T-cell (primary cell): ENCODE measurements at places on chromosomes 12 and 14. TPM values are rescaled to one million over a fixed set of nuclear protein-coding genes. Genes with fewer than 3 reads are reported as not detected.

MYRFL gene
- not detected for total RNA-seq

RFX4 gene
- not detected for total RNA-seq

KRT75 gene
- total RNA-seq: not detected

BCAT1 gene
- 3.2 TPM for total RNA-seq

DNA sequence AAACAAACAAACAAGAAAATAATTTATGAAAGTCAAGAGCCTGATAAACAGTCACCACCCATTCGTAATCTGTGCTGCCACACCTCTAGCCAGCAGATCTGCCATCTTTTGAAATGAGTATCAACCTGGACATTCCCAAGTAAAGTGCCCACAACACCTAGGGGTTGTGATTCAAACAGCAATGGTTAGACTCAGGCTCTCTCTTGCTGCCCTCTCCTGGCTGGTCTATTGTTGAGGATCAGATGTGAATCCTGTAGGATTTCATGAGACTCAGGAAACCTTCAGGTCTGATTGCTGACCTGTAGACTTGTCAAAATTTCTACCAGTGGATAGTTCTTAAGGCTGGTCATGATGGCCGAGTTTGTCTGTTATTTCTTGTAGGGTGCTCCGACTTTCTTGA lies 26.8 kb downstream of the DGLUCY start:
- DNase-seq: no peak

GRCh38 chr14:85276979-85277228 lies 253.0 kb upstream of the FLRT2 start:
- no peak for DNase-seq

- DNase-seq: no peak
Measured at GRCh38 chr12:57838594-57839302, 7.8 kb downstream of the CTDSP2 start.

GRCh38 chr12:32854097-32854496 lies 42.5 kb downstream of the PKP2 start:
- no peak for DNase-seq

DNA sequence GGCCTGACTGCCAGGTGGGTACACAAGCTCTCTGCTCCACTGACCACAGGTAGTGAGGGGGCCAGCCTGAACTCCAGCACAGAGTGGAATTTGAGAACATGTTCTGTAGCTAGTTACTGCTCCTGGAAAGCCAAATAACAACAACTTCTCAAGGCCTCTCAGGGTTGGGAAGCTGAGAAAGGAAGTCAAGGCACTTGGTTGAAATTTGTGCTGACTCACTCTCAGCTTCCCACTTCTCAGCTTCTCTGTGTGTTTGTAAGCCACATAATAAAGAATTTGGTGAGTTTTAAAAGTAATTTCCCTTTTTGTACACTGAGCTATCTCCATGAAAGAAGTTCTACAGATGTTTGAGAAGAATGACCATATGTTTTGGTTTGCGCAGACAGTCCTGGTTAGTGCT lies 234.9 kb downstream of the KTN1 start:
- DNase-seq: no peak

- DNase-seq: no peak
Measured at GRCh38 chr14:37587131-37587803, 7.8 kb downstream of the FOXA1 start.
